ENCODE measurements at places on chromosomes 5 and 9.
A peak's percentile ranks its signal among the peaks of the same experiment; 100 is the strongest.

DNA sequence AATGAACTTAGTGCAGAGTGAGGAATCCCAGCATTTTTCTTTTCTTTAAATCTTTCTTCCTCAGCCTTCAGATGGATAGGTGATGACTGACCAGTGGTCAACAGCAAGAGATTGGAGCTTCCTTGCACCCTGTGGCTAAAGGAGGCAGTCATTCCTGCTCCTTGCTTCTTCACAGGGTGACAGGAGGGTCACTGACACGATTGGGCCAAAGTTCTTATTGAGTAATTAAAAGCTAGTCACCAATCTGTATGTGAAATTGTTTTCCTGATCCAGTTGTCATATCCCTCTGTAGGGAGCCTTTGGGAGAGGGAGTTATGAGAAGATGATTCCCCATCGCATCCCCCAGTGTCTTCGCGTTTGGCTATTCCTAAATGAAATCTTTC is 85.2 kb downstream of the CMYA5 start:
- ATAC-seq, result no peak

- no peak for ATAC-seq
Measured at GRCh38 chr9:135245482-135246247, 158.2 kb downstream of the OLFM1 start.

GRCh38 chr5:180072256-180072548 is 643 bp upstream of the RNF130 start:
- ATAC-seq, result no peak

GRCh38 chr5:161783297-161783696 is 64.6 kb upstream of the GABRA1 start:
- no peak for ATAC-seq

GRCh38 chr5:308672-309271 is 12.7 kb upstream of the AHRR start:
- peak; percentile 40 for ATAC-seq

- ATAC-seq, result no peak
Measured at GRCh38 chr5:66616520-66617225, 20.5 kb downstream of the MAST4 start.

DNA sequence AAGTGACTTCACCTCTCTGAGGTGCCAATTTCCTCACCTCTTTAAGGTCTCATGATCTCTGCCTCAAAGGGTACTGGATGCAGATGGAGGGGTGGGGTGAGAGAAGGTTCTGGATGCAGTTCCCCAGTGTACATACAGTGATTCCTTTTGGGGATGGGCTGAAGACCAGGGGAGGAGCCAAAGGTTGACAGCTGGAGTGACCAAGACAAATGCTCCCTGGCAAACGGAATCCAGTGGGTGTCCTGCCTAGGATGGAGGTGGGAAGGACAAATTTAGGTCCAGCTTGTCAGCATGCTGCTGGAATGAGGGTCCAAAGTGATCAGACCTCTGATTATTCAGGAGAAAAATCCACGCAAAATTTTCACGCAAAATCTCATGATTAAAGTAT is 7.3 kb upstream of the LMX1B start:
- no peak for ATAC-seq

DNA sequence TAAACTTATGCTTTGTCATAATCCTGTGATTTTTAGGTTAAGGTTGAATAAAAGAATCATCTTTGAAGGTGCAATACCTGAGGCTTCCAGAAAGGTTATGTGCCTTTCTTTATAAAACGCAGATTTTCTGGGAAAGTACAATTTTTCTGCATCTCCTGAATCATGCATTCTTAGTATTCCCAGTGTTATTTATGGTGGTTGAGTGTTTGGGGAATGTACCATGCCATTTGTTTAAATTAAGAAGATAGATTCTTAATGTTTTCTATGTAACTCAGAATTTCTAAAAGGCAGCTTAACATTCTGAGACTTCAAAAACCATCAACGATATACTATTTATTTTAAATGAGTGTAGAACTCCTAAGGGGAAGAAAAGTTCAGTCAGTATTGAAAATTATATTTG is 108.1 kb upstream of the FBN2 start:
- no peak for ATAC-seq

DNA sequence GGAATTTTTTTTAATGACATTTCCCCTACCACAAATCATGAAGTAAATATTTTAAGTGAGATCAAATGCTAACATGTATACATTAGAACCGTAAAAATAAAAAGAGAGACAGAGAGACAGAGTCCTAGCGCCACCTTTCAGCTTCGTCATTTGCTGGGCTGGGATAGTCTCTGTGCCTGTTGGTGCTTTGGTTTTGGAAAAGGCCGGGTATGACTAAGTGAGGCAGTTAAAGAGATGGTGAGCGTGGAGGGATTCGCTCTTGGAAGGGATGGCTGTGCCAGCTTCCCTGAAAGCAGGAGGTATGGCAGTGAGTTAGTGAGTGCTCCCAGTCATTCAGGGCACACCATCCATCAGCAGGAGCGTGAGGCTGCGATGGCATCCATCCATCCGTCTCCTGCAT is 729.6 kb upstream of the WWC1 start:
- ATAC-seq, result no peak

DNA sequence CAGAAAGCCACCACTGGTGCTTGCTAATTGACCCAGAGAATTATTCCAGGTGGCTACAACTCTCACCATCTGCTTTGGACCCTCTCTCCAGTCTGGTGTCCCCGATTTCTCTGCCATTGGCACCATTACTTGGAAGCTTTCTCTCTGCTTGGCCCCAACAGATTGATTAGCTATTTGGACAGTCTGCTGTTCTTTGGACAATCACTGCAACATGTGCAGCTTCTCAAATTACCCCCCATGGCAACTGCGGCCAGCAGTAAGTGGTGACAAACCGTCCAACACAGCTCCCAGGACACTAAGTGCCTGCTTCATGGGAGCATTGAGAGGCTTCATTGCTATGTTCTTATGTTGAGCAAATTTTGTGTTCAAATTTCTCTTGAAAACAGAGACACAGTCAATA is 309.8 kb downstream of the TAF11L14 start:
- ATAC-seq, result no peak

- no peak for ATAC-seq
Measured at GRCh38 chr9:37562826-37563225, 13.4 kb downstream of the FBXO10 start.

DNA sequence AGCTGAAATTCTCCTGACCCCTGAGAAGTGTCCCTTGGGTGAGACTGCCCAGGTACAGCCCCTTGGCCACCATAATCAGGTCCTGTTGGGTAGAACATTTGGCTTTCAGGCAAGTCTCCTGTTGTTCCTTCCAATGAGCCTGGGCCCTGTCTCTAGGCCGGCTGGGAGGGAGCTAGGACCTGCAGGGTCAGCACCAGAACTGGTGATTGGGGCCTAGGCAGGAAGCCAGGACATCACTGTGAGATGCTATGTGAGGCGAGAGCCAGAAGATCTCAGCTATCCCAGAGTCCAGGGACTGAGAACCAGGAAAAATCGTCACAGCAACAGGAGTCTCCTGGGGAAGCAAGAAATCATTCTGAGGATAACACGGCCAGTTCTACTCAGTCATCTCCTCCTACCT is 51.5 kb downstream of the PCDH1 start:
- ATAC-seq, result no peak

DNA sequence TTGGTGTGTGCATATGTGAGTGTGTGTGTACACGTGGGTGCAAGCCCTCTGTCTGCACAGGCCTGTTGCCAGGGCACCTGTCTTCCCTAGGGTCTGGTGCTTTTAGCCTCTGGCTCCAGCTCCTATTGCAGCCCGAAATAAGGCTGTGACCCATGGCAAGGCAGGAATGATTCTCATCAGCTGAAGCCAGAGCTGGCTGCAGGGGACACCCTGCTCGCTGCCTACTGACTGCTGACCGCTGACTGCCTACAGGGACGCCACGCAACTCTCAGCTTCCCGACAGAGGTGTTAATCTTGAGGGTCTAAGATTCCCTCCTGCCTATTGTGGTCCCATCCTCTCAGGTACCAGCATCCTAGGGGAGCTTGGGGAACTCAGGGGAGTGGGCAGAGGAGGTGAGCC is at the start of gene MYOZ3:
TSS of gene MYOZ3 (plus strand) at position 166 of the 400 bp plus-strand sequence. CDS start 1,691 bp downstream, outside the sequence.
- no peak for ATAC-seq

DNA sequence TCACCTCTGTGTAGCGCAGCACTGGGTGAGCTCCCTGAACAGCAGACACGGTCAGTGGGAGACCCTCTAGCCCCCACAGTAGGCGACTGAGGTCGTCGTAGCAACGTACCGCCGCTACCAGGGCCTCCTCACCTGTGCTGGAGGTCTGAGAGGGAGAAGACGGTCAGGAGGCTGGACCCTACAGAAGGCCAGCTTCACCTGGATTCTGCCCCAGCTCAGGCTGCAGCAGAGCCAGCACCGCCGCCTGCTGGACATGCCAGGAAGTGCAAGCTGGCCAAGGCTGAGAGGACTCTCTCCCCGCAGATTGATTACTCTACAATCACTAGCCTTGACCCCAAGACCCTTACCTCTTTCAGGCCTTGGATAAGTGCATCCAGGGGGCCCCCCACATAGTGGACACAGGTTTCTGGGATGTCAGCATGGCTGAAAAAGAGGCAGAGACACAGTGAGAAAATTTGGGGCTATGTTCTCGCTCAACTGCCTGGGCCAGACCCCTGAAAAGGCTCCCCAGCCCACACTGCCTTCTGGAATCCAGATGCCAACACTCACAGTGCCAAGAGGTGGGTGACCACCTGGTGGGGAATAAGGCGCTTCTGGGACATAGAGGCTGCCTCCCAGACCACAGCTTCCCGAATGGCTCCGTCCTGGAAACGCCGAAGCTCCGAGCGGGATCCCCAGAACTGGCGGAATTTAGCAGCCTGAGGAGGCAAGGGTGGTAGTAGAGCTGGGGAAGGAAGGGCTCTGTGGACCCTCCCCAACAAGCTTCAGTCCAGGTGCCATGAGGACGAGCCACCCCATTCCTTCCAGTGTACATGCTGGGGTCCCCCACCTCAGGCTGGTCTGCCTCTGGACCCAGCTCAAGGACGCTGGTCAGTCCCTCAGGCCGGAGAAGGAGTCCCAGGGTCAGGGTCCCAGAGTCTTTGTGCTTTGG is 6.9 kb downstream of the NOL6 start:
- peak; percentile 56 for ATAC-seq

GRCh38 chr9:21919377-21920362 is 74.5 kb downstream of the CDKN2A start:
- ATAC-seq, result no peak

DNA sequence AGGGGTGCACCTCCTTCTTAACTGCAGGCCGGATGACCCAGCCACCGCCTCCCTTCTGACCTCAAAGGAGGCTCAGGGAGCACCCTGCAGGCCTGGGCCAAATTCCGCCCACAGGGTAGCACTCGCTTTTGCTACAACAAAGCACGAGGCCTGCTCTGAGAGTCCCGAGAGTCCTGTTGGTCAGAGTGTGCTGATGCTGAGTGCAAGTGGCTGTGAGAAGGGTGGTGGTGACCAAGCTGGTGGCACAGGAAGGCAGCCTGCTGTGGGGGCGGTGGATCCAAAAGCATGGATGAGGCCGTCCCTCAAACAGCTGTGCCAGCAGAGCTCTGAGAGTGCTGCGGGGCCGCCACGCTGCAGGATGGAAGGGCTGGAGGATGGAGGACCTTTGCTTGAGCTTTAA is 101.8 kb downstream of the AK8 start:
- no peak for ATAC-seq

GRCh38 chr5:581266-581665 is 30.9 kb upstream of the CEP72 start:
- no peak for ATAC-seq

DNA sequence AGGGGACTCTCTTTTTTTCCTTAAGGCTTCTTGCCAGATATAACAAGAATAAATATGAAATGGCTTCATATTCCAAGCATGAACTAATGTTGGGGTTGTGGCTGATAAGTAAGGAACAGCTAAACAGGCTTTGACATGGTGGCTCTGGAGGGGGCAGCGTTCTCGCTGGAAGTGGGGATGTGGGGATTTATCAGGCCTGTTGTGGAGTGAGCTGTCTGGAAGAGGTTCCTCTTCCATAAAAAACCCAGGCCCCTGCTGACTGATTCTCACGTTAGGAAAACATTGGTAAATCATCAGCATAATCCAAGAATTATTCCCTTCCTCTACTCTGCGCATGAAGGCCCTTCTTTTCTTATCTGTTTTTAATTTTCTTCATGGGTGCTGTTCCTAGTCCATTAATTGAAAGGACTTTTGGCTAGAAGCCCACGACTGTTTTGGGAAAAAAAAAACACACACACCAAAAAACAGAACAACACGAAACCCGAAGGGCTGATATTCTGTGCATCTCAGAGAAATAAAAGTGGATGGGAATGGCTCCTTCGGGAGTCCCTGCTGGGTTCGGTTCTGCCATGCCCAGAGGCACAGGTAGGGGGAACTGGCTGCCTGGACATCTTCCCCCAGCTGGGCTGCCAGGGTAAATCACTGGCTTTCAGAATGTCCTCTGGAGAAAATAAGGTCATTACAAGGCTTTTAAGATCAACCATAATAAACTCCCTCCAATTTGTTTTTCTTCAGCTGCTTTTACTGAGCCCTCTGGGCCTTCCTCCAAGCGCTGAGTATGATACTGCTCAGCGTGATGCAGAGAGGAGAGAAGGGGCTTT is 297.0 kb downstream of the SLIT3 start:
- peak; percentile 62 for ATAC-seq

GRCh38 chr5:137144656-137145055 is 354.5 kb downstream of the SPOCK1 start:
- no peak for ATAC-seq

- ATAC-seq, result peak; percentile 54
Measured at GRCh38 chr9:8651070-8651845, 851.7 kb upstream of the DMAC1 start.

- no peak for ATAC-seq
Measured at GRCh38 chr5:153749960-153750359, 259.5 kb downstream of the GRIA1 start.

GRCh38 chr5:72543365-72543764 is 36.2 kb upstream of the ZNF366 start:
- ATAC-seq, result no peak

GRCh38 chr9:136674786-136675349 is 12.2 kb downstream of the EGFL7 start:
- peak; percentile 43 for ATAC-seq

GRCh38 chr5:42461033-42461432 is 37.8 kb downstream of the GHR start:
- no peak for ATAC-seq

DNA sequence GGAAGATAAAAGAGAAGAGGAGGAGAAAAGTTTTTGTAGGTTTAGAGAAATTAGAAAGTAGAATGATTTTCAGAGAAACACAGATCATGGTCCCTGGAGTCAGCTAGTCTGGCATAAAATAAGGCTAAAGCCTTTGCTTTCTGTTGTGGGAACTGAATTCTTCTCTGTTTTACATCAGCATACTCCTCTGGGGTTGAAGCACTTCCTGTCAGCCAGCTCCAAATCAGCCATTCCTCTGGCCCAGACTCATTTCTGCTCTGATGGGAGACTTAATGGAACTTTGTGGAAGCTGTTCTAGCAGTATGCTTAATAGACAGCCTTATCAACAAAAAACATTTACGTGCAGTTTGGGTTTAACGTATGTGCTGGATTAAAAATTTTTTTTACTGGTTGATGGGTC is 143.2 kb downstream of the HMHB1 start:
- no peak for ATAC-seq

GRCh38 chr5:176899296-176899891 is at the start of gene HK3:
Gene HK3, minus strand, starts transcription at chr5:176899346. Its CDS starts 3,187 bp downstream, at chr5:176896159.
- ATAC-seq, result no peak

- ATAC-seq, result no peak
Measured at GRCh38 chr5:123474228-123474627, 37.7 kb upstream of the CSNK1G3 start.

GRCh38 chr9:117945286-117945685 is 241.1 kb downstream of the TLR4 start:
- no peak for ATAC-seq

Measured in motor neuron (in vitro differentiated cells).